Activated CD8-positive, alpha-beta T cell treated with anti-CD3 and anti-CD28 coated beads for 36 hours (primary cell): ENCODE measurements at places on chromosomes 1 and 21. TPM values are rescaled to one million over a fixed set of nuclear protein-coding genes. Genes with fewer than 3 reads are reported as not detected.

Gene SHISAL2A
- 16.2 TPM for total RNA-seq

Gene PADI2
- total RNA-seq, result not detected

DNA sequence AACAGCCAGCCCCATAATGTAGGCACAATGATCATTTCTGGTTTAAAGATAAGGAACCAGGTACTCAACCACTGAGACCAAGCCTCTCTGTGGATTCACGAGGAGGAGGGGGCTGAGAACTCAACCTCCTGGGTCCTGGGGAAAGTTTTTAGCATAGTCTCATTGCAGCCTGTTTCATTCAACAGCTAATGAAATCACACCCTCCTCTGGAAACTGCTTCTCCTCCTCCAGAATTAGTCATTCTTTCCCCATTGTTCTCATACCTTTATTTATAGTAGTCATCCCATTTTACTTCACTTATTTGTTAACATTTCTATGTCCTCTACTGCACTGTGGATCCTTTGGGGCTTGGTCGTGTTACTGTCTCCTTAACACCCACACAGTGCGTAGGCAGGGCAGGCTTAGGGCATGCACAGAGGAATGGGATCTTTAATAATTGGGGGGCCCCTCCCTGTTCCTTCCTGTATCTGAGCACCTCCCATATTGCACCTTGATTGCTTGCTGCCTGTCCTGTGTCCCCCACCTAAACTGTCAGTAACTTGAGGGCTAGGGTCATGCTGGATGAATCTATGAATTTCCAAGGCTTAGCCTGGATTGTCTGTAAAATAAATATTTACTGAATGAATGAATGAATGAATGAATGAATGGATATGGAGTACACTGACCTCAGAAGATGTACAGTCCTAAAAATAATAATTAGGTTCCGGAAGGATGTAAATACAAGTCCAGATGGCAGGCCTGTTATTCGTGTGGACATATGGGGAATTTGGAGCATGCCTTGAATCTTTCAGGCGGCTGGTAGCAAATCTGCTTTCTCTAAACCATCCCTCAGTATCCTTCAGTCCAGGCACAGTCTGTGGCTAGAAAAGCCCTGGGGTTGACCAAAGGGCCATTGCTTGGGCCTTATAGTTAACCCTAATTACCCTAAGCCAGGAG, 153.8 kb upstream of the HMGB4 start:
- DNase-seq, result no peak

Gene EDARADD
- total RNA-seq, result 1.7 TPM

DNA sequence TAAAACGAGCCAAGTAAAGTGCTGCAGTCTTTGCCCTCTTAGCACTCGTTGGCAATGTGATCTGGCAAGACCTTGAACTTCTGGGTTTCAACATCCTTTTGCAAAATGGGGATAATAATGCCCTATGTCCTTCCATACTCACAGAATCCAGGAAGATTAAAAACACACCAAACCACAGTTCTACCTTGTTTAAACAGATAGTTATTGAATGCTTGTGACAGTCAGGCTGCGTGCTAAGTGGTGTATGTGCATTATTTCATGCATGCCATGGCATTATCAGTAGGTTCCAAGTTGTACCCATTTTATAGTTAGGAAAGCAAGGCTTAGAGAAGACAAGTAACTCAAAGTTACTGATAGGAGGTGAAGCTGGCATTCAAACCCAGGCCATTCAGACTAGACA, 308.6 kb upstream of the PROX1 start:
- DNase-seq, result no peak

DNA sequence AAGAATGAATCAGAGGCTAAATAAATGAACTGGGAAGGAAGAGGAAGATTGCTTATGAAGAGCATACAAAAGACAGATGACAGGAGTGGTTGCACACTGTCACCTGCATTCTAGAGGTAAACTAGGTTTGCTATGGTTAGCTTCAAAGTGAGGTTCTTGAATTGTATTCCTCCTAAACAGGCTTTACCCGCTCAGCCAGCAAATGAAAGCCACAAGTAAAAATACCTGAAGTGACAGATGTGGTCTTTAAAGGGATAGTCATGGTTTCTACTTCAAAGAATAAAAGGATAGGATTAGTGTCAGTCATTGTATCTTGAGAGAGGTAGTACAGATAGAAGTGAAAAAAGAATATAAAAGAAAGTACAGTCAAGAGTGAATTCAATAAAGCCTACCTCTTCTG, 32.4 kb upstream of the PRDX6 start:
- DNase-seq, result no peak

- no peak for DNase-seq
These were observed 36.5 kb downstream of the ZMYND12 start for GRCh38 chr1:42419126-42419821.

DNA sequence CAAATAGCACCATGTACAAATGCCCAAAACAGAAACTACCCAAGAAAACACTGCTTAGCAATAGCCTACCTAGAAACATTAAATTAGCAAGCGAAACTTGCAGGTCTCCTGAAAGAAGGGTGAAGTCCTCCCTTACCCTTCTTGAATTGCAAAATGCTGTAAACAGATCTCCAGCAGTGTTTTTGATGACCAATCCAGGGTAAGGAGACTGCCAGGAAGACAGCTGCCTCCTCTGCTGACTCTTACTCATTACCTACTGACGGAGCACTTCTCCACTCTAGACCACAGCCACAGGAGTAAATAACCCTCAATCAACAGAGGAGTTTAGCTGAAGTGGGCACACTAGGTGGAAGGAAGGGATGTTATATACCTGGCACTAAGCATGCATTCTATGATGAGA, 32.2 kb upstream of the GADD45A start:
- DNase-seq, result no peak

Gene SLAMF7
- 90.0 TPM for total RNA-seq

Gene PARS2
- total RNA-seq, result 6.0 TPM

Gene ATP1A2
- total RNA-seq, result not detected

Gene RAB42
- total RNA-seq, result not detected

Gene PTPN7
- total RNA-seq, result 195 TPM

DNA sequence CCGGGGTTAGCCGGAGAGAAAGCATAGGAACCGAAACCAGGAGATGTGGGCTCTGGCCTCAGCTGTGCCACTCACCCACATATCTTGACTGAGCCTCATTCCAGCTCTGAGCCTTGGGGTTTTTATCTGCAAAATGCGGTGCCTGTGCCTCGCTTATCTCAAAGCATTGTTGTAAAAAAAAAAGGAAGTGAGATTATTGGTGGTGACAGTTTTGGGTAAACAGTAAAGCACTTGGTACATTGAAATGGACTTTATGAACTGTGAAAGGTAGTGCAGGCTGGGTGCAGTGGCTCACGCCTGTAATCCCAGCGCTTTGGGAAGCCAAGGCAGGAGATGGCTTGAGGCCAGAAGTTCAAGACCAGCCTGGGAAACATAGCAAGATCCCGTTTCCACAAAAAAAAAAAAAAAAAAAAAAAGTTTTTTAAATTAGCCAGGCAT, 3.8 kb downstream of the PTAFR start:
- peak; percentile 61 for DNase-seq

DNA sequence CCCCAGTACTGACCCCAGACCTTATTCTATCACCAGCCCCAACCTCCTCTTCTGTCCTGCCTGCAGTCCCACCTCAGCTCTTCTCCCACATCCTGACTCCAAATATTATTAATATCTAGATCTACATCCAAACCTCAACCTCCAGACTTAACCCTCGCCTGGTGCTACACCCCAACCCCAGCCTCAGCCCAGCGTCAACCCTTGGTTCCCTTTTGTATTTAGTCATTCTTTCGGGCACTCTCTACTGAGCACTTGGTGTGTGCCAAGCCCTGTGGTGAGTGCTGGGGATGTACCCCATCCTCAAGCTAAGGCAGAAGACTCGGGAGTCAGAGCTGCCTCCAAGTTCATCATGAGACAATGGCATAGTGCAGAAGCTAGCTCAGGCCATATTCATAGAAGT, 1.1 kb downstream of the SHISAL2A start:
- peak; percentile 64 for DNase-seq

- no peak for DNase-seq
These were observed 29.1 kb upstream of the SAMD13 start for GRCh38 chr1:84272401-84272800.

Gene IVL
- not detected for total RNA-seq

GRCh38 chr1:12067900-12068821, 5.1 kb downstream of the TNFRSF8 start:
- peak; percentile 77 for DNase-seq

- no peak for DNase-seq
These were observed 58.0 kb downstream of the RBM11 start for GRCh38 chr21:14273736-14274538.

- peak; percentile 85 for DNase-seq
These were observed 7.3 kb downstream of the GNG4 start for GRCh38 chr1:235642011-235642942.

GRCh38 chr1:179794669-179795068, 51.6 kb downstream of the FAM163A start:
- DNase-seq, result no peak

DNA sequence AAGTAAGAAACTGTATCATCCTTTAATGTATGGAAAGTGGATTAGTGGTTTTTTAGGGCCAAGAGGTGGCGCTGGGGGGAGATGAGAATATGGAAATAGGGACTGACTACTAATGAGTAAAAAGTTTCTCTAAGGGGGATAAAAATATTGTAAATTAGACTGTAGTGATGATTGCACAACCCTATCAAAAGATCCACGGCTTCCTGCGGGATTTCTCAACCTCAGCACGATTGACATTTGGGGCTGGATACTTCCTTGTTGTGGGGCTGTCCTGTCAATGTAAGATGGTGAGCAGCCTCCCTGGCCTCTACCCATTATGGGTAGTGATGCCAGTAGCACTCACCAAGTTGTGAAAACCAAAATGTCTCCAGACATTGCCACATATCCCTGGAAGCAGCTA, 36.0 kb upstream of the PRDM2 start:
- no peak for DNase-seq

Gene MAD2L2
- 90.4 TPM for total RNA-seq

- no peak for DNase-seq
These were observed 3.0 kb downstream of the RXFP4 start for GRCh38 chr1:155944444-155944799.

Gene CFHR4
- not detected for total RNA-seq

Gene CASQ2
- total RNA-seq, result not detected

DNA sequence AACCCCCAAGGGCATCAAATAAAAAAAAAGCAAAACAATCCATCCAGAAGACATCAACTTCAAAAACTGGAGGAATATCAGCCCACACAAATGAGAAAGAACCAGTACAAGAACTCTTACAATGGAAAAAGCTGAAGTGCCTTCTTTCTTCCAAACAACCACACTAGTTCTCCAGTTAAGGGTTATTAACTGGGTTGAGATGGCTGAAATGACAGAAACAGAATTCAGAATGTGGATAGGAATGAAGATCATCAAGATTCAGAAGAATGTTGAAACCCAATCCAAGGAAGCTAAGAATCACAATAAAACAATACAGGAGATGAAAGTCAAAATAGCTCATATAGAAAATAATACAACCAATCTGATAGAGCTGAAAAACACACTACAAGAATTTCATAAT, 104.5 kb downstream of the NME7 start:
- no peak for DNase-seq

Gene SYDE2
- total RNA-seq, result 5.2 TPM

DNA sequence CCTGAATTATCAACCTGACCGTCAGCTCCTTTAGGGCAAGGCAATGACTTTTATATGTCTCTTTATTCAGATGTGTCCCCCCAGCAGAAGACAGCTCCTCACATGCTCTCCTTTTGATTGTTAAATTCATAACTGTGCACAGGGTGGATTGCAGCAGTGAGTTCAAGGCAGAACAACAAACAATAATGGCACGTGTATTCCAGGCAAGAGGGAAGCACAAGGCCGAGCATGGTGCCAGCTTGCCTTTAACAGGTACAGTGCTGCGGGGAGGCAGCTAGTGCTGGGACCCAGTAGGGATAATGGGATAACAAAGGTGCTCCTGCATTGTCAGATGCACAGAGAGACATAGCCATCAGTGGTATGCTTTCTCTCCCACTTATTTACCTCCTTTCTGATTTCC, 248.4 kb downstream of the RHOU start:
- DNase-seq, result no peak

DNA sequence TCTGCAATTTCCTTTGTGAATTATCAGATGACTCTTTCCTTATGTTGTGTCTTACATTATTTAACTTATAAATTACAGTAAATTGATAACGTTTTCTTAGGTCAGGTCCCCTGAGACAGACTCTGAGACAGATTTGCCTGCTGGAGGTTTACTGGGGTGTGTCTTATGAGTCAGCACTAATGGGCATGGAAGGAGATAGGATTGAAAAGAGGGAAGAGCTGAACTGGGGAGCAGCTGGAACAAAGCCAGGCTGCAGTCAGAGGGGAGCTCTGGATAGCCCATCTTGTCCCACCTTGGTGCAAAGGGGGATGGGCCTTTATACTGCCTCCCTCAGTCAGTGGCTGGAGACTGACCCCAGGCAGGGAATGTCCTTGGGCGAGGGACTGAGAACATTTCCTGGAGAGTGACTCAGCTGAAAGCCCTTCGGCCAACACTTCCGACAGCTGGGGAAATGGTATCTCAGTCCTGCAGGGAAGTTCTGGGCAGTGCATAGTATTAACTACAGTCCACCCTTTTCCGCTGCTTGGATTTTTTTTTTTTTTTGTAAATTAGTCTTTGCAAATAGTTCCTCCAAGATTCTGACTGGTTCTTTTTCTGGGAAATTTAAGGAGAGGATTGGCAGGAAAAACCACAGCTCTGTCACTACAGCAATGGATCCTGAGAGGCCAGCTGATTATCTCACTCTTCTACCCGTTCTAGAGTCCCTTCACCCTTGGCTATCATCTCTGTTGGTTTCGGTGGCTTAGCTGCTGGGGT, 39.1 kb upstream of the CDC42BPA start:
- no peak for DNase-seq

DNA sequence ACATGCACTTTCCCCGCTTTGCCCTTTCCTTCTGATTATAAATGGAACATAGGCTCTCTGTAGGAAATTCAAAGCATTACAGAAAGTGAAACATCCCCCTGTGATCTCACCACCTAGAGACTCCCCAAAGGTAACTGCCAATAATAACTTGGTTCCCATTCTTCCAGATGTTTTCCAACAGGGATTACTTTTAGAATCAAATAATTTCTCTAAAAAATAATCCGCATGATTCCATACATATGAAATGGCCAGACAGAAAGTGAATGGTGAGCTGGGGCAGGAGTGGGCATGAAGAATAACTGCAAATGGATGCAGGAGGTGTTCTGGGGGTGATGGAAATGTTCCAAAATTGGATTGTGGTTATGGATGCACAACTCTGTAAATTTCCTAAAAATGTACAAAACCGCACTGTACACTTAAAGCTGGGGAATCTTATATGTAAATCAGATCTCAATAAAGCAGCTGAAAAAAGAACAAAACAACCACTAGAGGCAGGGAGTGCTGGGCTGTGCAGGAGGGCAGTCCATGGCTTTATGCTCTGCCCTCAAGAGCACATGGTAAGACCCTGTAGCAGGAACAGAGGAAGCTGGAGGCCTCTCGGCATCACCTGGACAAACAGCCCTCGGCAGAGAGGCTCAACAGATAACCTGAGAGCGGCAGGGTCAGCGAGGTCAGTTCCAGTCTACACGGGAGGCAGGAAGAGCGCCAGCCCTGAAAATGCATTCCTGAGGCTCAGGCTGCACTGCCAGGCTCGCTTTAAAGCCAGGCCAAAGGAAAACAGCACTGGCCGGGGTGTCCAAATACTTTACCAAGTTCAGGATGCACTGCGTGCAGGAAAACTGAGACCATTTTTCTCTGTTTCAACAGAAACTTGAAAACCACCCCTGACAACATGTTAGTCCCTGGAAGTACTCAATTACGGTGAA, 39.7 kb downstream of the CAPZB start:
- DNase-seq, result no peak
